ENCODE measurements at places on chromosomes 2 and 18.

- no peak for DNase-seq
Measured at GRCh38 chr2:210539578-210540416, 16.6 kb upstream of the CPS1 start.

GRCh38 chr2:218026244-218026643, 23.4 kb upstream of the TNS1 start:
- DNase-seq, result no peak

DNA sequence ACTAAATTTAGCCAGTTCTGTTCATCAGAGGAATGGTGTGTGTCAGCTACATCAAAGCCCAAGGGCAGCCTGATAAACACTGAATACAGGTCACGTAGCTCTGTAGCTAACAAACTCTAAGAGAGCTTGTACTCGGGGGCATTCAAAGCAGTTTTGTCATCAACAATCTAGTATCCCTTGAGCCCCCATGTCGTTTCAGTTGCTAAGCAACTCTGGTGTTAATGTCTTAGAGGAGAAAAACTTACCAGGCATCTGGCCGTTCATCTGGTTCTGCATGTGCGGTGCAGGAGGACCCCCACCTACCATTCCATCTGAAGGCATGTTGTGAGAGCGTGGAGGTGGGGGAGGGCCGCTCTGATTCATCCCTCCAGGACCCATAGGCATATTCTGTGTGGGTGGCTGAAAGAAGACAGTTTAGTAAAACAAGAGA, 33.1 kb downstream of the SS18 start:
- DNase-seq, result no peak

DNA sequence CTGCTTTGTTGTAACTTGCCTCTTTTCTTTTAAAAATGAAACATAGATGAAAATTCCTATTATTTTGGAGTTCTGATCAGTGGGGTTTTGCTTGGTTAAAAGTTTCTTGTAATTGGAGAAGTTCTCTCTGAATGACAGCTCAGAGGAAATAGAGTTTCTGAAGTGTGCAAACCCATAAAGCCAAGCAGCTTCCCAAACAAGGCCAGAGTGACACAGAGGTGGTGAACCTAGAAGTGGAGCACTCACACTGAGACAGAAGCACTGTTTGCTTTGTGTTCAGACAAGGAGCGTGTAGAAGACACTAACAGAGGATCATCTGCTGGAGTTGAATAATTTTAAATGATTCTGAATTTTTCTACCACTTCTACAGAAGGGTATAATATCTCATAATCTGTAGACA, 49.2 kb downstream of the FBXO48 start:
- no peak for DNase-seq

DNA sequence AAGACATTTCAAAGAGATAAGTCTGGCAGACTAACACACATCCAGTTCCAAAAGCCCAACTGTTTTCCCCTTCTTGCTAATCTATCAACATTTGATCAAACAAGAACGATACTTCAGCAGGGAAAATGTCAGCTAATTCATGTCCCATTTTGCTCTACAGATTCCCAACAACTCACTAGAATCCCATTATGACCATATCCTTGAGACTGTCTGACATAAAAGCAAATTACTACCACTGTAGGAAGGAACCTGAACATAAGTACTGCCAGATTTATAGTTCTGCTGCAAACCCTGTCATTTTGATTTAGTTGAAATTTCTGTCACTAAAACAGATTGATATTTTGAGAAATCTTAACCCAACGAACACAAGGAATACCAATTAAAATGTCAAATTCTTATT, 193.0 kb upstream of the REG3G start:
- no peak for DNase-seq

GRCh38 chr2:100184055-100184737, 41.8 kb upstream of the AFF3 start:
- DNase-seq, result no peak

- no peak for DNase-seq
Measured at GRCh38 chr2:239727182-239727775, 297.9 kb downstream of the NDUFA10 start.

- no peak for DNase-seq
Measured at GRCh38 chr2:230933521-230934180, 8.6 kb upstream of the GPR55 start.

DNA sequence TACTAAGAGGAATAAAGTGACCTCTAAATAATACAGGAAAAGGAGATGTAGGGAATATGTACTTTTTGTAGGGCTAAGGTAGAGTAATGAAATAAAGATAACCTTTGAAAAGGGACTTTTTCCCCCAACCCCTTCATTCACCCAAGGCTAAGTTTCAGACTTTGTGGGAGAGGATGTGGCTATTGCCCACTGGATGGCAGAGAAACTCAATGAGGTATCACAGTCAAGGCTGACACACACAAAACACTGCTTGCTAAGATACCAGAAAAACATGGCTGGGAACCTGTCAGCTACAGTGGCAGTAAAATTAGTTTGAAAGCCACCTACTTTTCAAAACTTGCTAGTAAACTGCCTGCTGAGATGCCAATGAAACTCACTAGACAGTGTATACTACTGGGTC, 158.8 kb upstream of the WDSUB1 start:
- DNase-seq, result no peak

DNA sequence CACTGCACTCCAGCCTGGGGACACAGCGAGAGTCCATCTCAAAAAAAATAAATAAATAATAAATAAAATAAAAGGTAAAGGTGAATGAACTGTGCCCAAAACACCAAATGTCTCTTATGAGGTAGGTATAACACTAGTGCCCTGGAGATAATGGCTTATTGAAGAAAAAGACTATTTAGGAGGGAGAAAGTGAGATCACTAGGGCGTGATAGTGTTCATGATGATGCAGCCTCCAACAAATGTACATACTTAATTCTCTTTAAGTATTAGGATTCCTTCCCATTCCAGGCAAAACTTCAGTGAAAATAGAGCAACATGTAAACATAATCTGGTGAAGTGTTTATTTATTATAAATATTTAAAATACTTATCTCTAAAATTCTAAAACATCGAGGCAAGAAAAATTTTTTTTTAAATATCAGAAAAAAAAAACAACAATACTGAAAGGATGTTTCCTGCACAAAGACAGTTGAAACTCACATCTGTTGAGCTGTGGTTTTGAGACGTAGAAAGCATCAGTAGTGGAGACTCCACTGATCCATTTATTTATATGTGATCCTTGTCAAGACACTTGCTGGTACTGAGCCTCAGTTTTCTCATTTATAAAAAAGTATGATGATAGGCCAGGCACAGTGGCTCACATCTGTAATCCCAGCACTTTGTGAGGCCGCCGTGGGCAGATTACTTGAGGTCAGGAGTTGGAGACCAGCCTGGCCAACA, 183.3 kb downstream of the LRP1B start:
- no peak for DNase-seq

DNA sequence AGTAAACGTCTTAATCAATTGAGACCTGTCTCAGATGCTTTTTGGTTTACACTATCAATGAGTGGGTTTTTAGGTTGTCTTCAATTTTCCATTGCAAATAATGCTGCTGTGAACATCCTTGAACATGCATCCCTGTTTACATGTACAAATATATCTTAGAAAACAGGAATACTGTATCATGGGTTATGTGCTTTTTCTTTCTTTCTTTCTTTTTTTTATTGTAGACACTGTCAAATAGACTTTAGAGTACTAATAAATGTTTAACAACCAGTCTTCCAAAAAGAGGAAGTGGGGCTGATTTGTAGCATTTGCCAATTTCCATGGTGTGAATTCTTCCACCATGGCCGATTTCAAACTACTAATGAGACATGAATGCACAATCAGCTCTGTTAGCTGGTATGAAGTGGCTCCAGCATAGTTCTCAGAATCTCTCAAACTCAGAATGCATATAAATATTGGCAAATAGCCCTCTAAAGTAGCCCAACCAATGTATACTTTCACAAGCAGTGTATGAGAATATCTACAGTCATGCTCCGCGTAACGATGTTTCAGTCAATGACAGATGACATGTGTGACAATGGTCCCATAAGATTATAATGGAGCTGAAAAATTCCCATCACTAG, 50.3 kb upstream of the B3GNT2 start:
- no peak for DNase-seq

GRCh38 chr2:12071318-12071717, 324.9 kb downstream of the LPIN1 start:
- DNase-seq, result no peak

Data from stimulated activated CD8-positive, alpha-beta memory T cell treated with anti-CD3 and anti-CD28 coated beads, Interleukin-15, amount 100 ng/mL, for 24 hours (primary cell).